ENCODE measurements at places on chromosomes 7 and 10.

- DNase-seq = no peak
Observed at GRCh38 chr10:17548770-17549169, 68.4 kb downstream of the HACD1 start.

- no peak for DNase-seq
Observed at GRCh38 chr7:44791278-44792219, 4.9 kb upstream of the PPIA start.

DNA sequence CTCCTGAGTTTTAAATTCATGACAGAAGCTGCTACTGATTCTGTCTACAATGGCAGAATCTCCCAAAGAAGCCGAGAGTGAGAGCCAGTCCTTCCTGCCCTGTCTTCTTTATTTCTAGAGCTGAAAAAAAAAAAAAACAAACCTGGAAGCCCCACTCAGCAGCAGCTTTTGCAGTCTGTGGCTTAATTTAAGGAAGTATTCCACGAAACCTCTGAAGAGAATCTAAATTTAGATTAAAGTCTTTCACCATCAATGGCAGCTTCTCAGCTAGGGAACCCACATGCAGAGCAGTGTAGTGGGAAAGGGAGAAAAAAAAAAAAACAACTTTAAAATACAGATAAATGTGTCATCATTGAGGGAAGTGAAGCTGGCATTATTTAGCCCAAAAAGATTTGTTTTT, 23.4 kb downstream of the SMURF1 start:
- DNase-seq = no peak

- no peak for DNase-seq
Observed at GRCh38 chr7:135509589-135509838, 388 bp downstream of the CNOT4 start.

GRCh38 chr7:75711076-75711475, 27.7 kb downstream of the HIP1 start:
- no peak for DNase-seq

GRCh38 chr10:68957654-68958053, 1.7 kb downstream of the DDX21 start:
- no peak for DNase-seq

DNA sequence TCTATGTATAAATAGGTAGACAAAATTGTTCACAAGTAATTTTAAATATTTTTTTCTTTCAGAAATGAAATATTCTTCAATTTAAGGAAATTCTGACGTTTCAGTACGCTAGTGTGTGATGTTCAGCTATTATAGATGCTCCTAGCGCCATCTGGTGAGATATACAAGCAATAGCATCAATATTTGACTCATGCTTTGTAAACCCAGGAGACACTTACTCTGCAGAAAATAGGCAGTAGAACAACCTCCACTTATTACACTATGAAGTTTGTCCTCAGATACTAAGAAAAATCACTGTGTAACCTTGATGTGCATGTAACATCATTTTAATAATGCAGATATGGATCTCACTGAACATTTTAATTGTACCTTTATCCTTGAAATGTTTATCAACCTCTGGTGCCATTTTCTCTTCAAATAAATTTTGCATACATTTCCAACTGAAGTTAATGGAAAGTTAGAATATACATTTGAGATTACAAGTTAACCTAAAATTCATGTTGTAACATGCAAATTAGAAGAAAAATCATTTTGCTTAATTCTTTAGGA, 151.5 kb upstream of the FAM3C start:
- DNase-seq = no peak

DNA sequence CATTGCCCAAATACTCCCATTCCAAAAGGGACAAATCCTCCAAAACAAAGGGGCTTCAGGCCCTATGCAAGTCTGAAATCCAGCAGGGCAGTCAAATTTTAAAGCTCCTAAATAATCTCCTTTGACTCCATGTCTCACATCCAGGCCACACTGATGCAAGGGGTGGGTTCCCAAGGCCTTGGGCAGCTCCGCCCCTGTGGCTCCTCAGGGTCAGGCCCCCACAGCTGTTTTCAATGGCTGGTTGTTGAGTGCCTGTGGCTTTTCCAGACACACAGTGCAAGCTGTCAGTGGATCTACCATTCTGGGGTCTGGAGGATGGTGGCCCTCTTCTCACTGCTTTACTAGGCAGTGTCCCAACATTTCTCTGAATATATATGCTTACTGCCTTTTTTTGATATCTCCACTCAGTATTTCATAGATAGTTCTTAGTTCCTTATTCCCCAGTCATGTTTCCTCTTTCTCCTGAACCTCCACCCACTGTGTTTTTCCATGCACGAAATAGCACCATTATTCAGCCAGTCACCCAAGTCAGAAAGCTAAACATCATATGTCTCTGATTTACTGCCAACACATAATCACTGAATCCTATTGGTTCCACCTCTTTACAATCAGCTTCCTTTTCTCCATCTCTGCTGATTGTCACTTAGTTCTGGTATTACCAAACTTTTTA, 172.6 kb upstream of the CACNA2D1 start:
- DNase-seq = no peak

GRCh38 chr7:17150018-17150417, 148.4 kb upstream of the AHR start:
- DNase-seq = no peak

- DNase-seq = no peak
Observed at GRCh38 chr10:85036661-85037060, 708.3 kb downstream of the CCSER2 start.

GRCh38 chr7:650339-651031, 76.0 kb upstream of the DNAAF5 start:
- DNase-seq = no peak

DNA sequence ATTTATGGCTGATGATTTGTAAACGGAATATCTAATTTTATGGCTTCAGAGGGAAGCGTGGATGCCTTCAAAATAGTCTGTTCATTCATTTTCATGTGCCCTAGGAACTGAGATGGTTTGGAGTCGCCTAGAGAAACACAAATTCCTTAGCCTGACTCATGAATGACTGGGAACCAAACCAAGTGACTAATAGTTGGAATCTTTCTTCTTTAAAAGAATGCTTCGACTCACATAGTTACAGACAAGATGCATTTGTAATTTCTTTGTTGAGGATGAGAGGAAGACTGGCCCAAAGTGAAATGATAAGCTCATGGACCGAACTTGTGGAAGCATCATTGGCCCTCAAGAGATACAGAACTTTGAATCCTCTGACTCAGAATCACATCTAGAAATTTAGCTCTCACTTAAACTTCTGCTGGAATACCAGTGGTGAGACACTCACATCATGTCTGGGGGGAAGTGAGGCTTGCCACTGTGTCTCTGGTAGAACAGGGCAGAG, 1107.2 kb downstream of the NRG3 start:
- DNase-seq = no peak

DNA sequence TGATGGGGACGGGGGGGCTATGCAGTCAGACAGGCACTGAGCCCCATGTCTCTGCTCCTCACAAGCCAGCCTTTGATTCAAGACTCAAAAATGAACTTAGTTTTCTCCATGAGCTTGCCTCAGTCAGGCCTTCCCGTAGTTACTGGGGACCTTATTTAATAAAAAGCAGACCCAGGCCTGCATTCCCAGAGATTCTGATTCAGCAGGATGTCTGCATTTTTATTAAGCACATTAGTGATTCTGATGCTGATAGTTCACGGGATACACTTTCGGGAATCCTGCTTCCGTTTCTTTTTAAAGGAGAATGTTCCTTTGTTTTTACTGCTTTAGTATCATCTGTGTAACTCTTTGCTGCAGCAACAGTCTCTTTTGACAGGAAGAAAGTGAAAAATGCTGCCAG, 28.3 kb upstream of the PLPP4 start:
- no peak for DNase-seq

DNA sequence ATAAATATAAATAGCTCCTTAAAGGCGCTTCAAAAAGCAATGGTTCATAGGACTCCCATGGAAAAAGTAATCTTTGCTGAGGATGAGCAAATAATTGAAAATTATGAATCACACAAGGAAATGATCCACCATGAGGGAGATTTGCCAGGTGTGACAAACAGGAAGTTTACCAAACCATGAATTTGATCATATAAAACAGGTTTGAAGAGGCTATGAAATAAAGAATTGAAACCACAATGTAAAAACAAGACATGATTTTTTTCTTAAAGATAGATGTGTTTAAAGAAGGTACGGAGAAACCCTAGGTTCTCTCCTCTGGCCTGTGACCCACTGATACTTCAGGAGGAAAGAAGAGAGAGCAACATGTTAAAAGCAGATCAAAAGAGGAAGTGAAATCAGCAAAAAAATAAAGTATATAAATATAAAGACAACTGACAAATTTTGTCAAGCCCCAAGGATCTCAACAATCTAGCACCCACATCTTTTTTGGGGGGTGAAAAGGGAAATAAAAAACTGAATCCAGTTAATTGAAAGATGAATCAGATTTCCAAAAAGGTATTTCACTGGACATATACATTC, 111.3 kb upstream of the ASAH2 start:
- no peak for DNase-seq

DNA sequence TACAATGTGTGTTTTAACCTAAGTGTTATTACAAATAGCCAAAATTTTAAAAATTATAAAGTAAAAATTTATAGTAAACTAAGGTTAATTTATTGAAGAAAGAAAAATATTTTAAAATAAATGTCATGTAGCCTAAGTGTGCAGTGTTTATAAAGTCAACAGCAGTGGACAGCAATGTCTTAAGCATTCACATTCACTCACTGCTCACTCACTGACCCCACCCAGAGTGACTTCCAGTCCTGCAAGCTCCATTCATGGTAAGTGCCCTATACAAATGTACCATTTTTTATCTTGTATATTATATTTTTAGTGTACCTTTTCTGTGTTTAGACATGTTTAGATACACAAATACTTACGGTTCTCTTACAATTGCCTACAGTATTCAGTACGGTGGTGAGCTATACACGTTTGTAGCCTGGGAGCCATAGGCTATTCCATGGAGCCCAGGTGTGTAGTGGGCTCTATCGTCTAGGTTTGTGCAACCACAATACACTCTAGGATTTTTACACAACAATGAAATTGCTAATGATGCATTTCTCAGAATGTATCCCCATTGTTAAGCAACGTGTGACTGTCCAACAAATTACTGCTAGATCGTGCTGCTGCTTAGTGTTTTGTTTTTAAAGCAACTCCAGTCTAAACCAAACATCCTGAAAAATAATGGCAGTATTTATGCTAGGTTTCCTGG, 108.9 kb upstream of the NAMPT start:
- DNase-seq = no peak

GRCh38 chr7:98418636-98419315, 17.9 kb upstream of the BAIAP2L1 start:
- DNase-seq = peak; percentile 63

- DNase-seq = no peak
Observed at GRCh38 chr7:101453617-101454016, 90.9 kb downstream of the COL26A1 start.
